ENCODE measurements at places on chromosomes 2 and 18.
A peak's percentile ranks its signal among the peaks of the same experiment; 100 is the strongest.

DNA sequence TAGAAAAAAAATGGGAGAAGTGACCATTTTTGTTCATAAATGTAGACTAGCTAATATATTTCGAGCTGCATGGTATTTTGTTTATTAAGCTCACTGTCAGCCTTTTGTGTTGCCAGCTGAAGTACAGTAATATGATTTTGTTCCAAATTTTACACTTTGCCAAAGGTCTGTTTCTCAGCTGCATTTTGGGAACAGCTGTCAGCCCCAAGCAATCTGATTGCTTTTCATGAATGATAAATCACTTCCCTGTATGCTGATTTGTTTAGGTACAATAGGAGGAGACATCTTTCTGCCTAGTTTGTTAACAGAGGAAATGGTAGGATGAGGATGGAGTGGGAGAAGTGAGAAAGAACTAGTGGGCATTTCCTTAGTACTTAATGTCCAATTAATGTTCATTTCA is 79.3 kb downstream of the NABP1 start:
- no peak for DNase-seq

GRCh38 chr2:221189431-221190067 is 382.6 kb downstream of the EPHA4 start:
- DNase-seq, result no peak

DNA sequence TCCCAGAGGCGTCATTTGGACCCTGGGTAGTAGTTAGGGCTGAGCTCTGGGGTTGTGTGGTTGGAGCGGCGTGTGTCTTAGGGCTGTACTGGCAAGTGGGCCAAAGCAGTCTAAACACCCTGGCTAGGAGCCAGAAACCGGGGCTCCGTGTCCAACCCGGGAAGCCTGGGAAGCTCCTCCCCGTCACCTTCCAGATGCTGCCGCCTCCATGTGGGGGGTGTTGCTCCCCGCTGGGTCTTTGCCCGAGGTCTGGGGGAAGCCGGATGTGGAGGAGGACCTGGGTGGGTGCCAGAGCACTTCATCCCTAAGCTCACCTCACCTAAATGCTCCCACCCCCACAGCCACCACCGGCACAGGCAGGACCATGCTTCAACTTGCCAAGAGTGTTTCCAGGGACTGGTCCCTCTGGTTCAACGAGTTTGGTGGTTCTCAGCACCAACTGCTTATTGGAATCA is 25.4 kb downstream of the TET3 start:
- DNase-seq, result no peak

DNA sequence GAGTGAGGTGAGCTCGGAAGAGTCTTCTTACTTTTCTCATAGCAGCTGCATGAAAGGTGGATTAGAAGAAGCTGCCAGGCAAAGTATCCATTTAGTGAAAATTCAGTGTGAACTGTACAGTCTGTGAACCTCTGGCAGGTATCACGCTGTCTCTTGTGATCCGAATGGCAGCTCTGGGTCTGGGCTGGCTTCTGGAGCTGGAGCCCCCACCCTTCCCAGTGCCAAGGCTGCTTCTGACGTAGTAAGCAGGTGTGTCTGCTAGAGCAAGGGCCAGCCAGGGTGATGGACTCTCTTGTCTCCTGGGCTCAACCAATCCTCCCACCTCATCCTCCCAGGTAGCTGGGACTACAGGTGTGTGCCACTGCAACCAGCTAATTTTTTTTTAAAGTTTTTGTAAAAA is 14.0 kb upstream of the NTSR2 start:
- DNase-seq, result no peak

- DNase-seq, result no peak
Measured at GRCh38 chr2:112480530-112481049, 1.4 kb upstream of the TTL start.

DNA sequence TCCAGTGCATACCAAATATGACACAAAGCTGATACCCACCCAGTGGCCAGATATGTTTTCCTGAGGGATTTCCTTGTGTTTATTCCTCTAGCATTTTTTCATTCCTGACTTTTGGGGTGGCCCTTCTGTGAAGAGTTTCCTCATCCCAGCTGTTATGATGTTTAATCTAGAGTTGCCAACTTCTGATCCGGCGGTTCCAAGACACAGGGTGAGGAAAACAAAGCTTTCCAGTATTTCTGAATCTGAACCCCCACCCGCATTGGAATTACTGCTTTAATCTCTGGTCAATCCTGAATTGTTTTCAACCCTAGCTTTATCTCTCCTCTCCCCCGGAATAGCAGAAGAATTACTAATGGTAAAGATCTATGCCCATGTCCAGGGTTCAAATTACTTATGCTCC is 39.2 kb upstream of the PNPT1 start:
- no peak for DNase-seq

DNA sequence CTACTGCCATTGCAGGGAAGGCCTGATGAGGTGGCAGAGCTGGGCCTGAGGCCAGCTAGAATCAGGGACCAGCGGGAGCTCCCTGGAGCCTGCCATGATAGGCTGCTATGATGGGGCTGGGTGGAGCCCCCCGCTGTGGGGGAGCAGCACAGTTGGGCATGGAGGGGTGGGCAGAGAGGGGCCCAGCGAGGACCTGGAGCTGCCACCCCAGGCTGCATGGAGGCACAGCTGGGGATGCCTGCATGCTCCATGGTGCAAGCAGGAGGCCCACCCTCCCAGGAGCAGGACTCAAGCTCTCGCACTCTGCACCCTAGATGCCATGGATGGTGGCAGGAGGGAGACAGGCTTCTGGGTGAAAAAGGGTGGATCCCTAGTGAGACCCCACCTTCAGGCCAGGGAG is 17.8 kb upstream of the RPRD1A start:
- no peak for DNase-seq

GRCh38 chr2:225056330-225057073 is 14.2 kb upstream of the DOCK10 start:
- DNase-seq, result peak; percentile 32

DNA sequence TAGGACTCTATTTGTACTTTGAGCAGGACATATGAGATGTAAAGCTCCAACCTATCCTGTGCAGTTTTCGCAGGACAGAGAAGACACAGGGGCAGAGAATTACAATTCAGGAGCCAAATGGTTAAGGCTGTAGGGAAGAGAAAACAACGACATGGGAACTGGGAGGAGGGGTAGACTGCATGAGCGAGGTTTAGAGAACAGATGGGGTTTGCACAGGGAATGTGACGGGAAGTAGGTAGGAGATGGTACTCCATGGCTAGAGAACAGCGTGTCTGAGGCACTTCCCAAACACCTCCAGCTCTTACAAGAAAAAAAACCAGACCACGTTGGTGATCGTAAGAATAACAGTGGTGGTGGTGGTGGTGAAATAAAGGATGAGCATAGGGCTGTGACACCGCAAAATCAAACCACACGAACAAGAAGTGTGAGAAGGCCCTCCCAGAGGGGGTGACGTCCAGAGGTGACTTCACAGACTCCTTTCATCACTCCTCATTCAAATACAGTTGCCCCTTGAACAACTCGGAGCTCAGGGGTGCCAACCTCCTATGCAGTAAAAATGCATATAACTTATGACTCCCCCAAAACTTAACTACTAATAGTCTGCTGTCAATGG is 92.7 kb downstream of the FARSB start:
- no peak for DNase-seq

- DNase-seq, result no peak
Measured at GRCh38 chr18:47175283-47175897, 774 bp downstream of the IER3IP1 start.

DNA sequence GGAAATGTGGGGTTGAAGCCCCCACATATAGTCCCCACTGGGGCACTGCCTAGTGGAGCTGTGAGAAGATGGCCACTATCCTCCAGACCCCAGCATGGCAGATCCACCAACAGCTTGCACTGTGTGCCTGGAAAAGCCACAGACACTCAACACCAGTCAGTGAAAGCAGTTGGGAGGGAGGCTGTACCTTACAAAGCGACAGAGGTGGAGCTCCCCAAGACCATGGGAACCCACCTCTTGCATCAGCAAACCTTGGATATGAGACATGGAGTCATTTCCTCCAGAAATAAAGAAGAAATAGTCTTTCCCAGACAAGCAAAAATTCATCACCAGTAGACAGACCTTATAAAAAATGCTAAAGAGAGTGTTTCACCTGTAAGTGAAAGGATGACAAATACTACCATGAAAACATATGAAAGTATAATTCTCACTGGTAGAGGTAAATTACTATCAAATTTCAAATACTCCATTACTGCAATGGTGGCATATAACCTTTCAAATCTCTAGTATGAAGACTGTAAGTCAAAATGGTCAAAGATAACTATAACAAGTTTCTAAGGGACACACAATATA is 152.6 kb upstream of the EPHA4 start:
- DNase-seq, result no peak

- DNase-seq, result no peak
Measured at GRCh38 chr2:203983064-203983715, 46.6 kb downstream of the ICOS start.

DNA sequence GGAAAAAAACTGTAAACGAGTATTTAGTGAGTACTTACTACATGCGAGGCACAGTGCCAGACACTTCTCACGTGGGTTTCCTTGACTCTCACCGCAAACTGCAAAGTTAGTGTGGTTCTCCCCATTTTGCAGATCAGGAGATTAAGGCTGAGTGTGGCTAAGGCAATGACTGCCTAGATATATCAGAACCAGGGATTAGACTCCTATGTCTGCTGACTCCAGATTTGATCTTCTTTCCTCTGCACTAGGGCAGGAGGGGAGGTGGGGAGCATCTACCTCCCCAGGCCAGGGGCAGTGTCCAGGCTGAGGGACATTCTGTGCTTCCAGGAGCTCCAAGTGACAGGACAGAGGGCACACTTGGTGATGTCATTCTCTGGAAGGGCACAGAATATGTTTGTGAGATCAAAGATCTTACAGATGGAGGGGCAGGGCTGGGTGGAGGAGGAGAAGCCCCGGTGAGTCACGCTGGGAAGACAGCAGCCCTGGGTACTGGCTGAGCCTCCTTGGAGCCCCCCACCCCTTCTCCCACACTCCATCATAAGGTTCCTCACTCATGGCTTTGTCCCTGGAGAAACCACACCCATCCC is 92.4 kb downstream of the RHOB start:
- no peak for DNase-seq

- no peak for DNase-seq
Measured at GRCh38 chr18:73959352-73959751, 188.3 kb downstream of the FBXO15 start.

- peak; percentile 36 for DNase-seq
Measured at GRCh38 chr2:172864182-172864581, 128.5 kb downstream of the RAPGEF4 start.

Measured in brain microvascular endothelial cell (primary cell).